NCI-H446 treated with DMSO at 0.1 percent for 48 hours (cell line): ENCODE measurements at places on chromosomes 3 and 15.

DNA sequence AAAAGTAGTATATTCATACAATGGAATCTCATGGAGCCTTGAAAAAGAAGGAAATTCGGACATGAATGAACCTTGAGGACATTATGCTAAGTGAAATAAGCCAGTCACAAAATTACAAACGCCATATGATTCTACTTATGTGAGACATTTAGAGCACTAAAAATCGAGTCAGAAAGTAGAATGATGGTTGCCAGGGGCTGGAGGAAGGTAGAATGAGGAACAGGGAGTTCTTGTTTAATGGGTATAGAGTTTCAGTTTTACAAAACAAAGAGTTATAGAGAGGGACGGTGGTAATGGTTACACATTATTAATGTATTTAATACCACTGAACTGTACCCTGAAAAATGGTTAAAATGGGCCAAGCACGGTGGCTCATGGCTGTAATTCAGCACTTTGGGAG, 19.5 kb downstream of the UBXN7 start:
- no peak for DNase-seq

GRCh38 chr3:118811236-118811732, 223.4 kb downstream of the IGSF11 start:
- no peak for DNase-seq

- DNase-seq = no peak
Observed at GRCh38 chr15:44695294-44695693, 15.8 kb downstream of the PATL2 start.

- DNase-seq = no peak
Observed at GRCh38 chr15:58724466-58724865, 25.0 kb downstream of the ADAM10 start.

DNA sequence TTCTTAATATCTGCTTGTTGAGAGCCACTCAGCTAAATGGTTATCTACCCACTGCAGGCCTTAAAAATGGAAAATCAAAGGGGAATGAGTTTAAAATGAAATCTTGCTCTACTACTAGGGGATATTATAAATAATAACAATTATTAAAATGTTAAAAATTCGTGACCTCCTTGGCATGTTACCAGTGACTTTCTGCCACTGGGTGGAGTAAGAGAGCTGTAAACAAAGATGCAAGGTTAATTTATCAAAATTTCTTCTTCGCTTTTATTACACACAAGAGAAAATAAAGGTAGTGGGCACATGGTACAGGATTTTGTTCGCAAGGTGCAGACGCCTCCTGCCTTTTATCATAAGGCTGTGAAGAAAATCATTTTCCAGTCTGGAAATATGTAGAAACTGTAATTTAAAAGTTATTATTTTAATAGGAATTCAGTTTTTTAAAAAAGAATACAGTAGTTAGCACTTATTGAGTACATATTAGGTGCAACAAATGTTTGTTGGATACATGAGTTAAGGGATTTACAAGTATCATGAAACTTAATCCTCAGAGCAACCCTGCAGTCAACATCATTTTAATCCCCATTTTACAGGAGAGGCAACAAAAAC, 272.6 kb downstream of the SUCLG2 start:
- DNase-seq = no peak

DNA sequence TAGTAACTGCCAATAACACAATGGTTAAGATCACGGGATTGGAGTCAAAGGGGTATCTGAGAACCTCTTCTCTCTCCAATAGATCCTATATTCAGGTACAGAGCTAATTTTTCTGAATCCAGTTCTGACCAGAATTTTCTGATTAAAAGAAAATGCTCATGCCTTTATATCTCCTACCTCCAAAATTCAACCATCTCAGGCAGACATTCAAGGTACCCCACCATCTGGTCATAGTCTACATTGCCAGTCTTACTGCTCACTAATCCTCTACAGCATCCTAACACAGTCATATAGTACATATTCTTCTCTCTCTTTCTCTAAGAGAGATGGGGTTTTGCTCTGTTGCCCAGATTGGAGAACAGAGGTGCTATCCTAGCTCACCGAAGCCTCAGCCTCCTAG, 59.1 kb downstream of the LSAMP start:
- no peak for DNase-seq
